ENCODE measurements at places on chromosomes 6 and 20. TPM values are rescaled to one million over a fixed set of nuclear protein-coding genes. Genes with fewer than 3 reads are reported as not detected.

KPNA5 gene
- total RNA-seq: 6.3 TPM

DNA sequence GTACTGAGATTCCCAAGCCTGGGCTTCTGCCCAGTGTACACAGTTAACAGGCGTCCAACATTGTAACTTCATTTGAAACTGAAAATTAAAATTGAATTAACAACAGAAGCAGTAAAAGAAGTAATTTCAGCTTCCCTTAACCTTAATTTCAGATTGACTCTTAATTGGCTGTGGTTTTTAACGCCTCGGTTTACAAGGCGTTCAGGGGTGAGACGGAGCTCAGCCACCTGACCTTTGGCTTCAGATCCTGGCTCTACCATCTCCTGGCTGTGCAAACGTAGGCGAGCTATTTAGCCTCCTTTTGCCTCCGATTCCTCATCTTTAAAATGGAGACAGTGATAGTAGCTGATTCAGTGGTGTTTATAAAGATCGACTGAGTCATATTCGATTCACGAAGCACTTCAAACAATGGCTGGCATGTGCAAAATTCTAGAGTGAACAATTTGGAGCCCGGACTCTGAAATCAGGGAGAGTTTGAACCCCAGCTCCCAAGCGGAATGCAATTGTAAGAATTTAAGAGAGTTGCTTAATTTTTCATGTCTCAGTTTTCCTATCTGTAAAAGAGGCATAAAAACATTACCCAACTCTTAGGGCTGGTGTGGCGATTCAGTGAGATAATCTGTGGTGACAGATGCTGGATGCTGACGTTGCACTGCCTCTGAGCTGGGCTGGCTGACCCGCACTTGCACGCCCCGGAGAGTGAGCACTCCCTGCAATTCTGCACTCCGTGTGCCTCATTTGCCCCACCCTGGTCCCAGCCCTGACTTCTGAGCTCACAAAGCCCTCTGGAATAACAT is 23.5 kb upstream of the OCSTAMP start:
- DNase-seq: peak; percentile 58

DNA sequence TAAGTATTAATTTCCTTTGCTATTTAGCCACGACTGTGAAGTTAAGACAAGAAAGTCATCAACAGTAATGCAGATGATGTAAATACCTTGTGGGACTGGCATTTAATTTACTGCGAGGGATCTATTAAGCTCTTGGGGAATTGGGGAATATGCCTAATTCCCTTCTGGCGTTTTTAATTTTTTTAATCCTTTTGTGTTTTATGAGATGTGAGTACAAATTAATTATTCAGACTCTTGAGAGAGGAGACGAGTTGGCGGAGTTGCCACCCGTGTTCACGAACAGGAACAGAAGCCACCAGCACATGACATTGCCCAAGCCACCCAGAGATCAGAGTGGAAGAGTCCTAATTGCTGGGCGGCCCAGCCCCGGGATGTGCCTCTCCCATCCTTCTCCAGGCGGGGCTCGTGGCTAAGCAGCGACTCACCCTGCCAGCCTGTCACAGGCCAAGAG is 533 bp upstream of the CRYBG1 start:
- no peak for DNase-seq

PDYN gene
- total RNA-seq: not detected

DNA sequence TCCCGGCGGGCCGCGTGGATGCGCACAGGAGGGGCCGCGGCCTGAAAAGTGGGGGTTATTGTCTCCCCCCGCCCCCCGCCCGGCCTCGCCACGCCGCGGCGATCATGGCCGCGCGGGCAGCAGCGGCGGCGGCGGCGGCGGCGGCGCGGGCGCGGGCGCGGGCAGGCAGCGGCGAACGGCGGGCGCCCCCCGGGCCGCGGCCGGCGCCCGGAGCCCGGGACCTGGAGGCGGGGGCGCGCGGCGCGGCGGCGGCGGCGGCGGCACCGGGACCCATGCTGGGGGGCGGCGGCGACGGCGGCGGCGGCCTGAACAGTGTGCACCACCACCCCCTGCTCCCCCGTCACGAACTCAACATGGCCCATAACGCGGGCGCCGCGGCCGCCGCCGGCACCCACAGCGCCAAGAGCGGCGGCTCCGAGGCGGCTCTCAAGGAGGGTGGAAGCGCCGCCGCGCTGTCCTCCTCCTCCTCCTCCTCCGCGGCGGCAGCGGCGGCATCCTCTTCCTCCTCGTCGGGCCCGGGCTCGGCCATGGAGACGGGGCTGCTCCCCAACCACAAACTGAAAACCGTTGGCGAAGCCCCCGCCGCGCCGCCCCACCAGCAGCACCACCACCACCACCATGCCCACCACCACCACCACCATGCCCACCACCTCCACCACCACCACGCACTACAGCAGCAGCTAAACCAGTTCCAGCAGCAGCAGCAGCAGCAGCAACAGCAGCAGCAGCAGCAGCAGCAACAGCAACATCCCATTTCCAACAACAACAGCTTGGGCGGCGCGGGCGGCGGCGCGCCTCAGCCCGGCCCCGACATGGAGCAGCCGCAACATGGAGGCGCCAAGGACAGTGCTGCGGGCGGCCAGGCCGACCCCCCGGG is 637 bp downstream of the ARID1B start:
- peak; percentile 94 for DNase-seq

Measured in lower leg skin (tissue), 4 donors.